Naive thymus-derived CD8-positive, alpha-beta T cell (primary cell): ENCODE measurements at places on chromosomes 2 and 18. TPM values are rescaled to one million over a fixed set of nuclear protein-coding genes. Genes with fewer than 3 reads are reported as not detected.

Gene TMEM247
- not detected for total RNA-seq

Gene SLC35F5
- 35.0 TPM for total RNA-seq

- no peaks in the 10 kb centered on the region for H3K36me3 ChIP-seq
- H3K4me1 ChIP-seq: no peaks in the 10 kb centered on the region
- H3K4me3 ChIP-seq: no peak overlapping the region
- H3K27ac ChIP-seq: no peak overlapping the region
- H3K27me3 ChIP-seq: no peaks in the 10 kb centered on the region
These were observed 103.9 kb upstream of the XIRP2 start for GRCh38 chr2:166784296-166784946.

DNA sequence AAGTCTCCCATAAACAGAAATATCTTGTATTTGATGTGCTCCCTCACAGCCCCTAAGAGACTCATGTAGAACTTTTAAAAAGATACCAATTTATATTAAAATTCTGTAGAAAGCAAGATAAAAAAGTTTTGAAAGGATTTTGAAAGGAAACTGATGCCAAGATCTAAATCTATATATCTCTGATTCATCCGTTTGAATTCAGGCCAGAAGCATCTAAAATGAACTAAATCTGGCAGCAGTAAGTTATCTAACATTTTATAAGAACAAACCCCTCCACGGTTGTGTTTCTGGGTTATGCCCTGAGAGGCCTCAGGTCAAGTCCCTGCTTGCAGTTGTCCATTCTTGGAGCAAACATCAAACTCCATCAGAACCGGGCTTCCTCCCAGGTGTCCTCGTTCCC is 165.8 kb downstream of the FBXO15 start:
- H3K27ac ChIP-seq: no peak overlapping the region
- H3K4me3 ChIP-seq: no peak overlapping the region

- H3K4me3 ChIP-seq: no peak overlapping the region
- no peaks in the 10 kb centered on the region for H3K4me1 ChIP-seq
- no peak for DNase-seq
- no peaks in the 10 kb centered on the region for H3K27me3 ChIP-seq
- no peak overlapping the region for H3K27ac ChIP-seq
- no peaks in the 10 kb centered on the region for H3K36me3 ChIP-seq
These were observed 60.8 kb upstream of the FAM136A start for GRCh38 chr2:70362661-70363060.

GRCh38 chr2:161078211-161078539 is 82.1 kb upstream of the TANK start:
- no peaks in the 10 kb centered on the region for H3K27me3 ChIP-seq
- H3K4me3 ChIP-seq: no peak overlapping the region
- peaks cover 20% of the 10 kb centered on the region for H3K4me1 ChIP-seq
- no peak for DNase-seq
- H3K27ac ChIP-seq: peak overlapping the region; percentile 72

- H3K27ac ChIP-seq: no peak overlapping the region
- DNase-seq: no peak
- peaks cover 8% of the 10 kb centered on the region for H3K36me3 ChIP-seq
- H3K4me3 ChIP-seq: no peak overlapping the region
- peaks cover 48% of the 10 kb centered on the region for H3K4me1 ChIP-seq
These were observed 29.8 kb downstream of the NFATC1 start for GRCh38 chr18:79425569-79425886.

GRCh38 chr2:182858671-182859070 is 7.8 kb downstream of the FRZB start:
- peaks cover 5% of the 10 kb centered on the region for H3K27me3 ChIP-seq
- H3K4me1 ChIP-seq: no peaks in the 10 kb centered on the region
- H3K4me3 ChIP-seq: no peak overlapping the region
- H3K27ac ChIP-seq: no peak overlapping the region

DNA sequence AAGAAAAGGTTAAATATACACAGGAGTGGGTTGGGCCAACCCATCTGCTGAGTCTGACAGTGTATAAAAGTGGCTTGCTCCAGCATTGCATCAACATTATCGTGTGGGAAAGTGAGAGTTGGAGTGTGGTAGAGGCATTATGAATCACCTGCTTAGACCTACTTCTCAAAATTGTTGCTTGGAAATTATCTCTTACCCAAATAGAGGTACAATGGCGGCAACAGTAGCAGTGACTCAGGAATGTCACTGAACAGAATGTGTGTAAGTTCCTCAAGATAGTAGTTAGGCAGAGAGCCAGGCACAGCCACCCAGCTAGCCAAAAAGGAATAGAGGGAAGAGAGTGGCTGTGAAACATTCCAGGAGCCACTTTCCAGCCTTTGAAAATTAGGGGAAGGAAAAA is 616.0 kb downstream of the NUP35 start:
- no peak for DNase-seq
- H3K27ac ChIP-seq: no peak overlapping the region
- no peak overlapping the region for H3K4me3 ChIP-seq
- H3K27me3 ChIP-seq: no peaks in the 10 kb centered on the region

DNA sequence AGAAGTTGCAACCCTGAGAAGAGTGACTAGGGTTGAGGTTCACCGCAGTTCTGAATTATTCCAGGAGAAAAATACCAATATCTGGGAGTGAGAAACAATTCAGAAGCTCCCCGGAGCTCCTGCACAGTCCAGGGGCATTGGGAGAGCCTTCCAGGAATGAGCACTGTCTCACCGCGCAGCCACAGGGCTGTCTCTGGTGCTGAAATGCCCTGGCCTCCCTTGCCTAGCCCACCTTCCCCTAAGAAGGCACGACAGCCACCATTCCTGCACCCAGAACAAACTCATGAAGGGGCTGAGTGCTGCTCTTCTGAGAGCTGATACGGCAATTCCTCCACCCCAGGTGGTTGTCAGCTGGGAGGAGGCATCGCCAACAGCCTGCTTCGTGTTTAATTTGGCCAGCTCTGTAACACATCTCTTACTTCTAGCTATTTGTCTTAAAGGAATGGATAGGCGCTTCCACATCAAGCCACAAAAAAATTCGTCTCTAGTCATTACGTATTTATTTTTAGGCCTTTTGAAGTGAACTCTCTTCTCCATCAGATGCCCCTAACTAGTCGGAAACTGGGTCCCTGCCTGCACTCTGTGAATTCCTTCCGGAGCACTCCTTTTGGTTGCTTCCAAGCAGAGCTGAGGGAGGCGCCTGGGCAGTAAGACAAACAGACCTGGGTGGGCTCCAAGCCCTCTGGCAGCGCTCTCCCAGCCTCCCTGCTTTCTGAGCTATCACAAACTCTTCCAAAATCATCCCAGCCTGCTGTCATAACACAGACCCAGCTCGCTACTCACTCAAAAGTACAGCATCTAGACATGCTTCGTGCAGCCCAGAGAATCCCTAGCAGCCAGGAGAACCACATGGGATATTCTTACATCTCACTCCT is 120.5 kb upstream of the CCDC68 start:
- no peak overlapping the region for H3K27ac ChIP-seq
- no peaks in the 10 kb centered on the region for H3K36me3 ChIP-seq
- no peaks in the 10 kb centered on the region for H3K4me1 ChIP-seq
- H3K27me3 ChIP-seq: peaks cover 11% of the 10 kb centered on the region
- DNase-seq: no peak
- no peak overlapping the region for H3K4me3 ChIP-seq

DNA sequence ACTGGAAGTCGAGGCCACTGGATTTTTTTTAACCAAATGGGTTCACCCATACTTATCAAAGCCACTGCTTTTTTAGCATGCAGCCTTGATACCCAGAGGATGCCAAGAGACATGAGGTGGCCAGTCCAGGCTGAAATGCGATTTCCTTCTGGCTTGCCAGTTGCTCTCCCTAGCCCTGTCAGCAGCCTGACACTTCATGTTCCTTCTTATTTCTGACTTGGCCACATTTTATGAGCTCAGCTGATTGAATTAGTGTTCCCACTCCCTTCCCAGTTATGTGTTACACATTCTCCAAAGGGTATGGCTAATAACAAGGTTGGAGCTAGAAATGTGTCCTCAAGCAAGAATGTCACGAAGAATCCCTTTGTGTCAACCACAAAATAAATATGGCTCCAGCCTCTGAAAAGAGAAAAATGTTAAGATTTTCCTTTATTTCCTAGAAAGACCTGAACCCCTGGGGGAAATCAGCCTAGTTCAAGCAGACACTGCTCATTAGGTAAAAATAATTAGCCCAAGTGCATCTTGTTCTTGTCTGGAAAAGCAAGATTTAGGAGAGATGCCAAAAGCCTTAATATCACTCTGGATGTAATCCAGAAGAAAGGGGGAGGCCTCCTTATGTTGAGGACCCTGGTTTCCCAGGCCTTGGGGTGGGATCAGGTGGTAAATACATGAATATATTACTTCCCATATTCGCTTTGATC is 121.7 kb upstream of the TACR1 start:
- no peak overlapping the region for H3K27ac ChIP-seq
- no peak overlapping the region for H3K4me3 ChIP-seq
- no peak for DNase-seq
- no peaks in the 10 kb centered on the region for H3K27me3 ChIP-seq
- H3K4me1 ChIP-seq: peaks cover 18% of the 10 kb centered on the region

- no peaks in the 10 kb centered on the region for H3K36me3 ChIP-seq
- no peak for DNase-seq
- no peak overlapping the region for H3K27ac ChIP-seq
- H3K27me3 ChIP-seq: peaks cover 16% of the 10 kb centered on the region
- no peak overlapping the region for H3K4me3 ChIP-seq
- peaks cover 10% of the 10 kb centered on the region for H3K4me1 ChIP-seq
These were observed 300.4 kb upstream of the TNP1 start for GRCh38 chr2:217160103-217160743.

DNA sequence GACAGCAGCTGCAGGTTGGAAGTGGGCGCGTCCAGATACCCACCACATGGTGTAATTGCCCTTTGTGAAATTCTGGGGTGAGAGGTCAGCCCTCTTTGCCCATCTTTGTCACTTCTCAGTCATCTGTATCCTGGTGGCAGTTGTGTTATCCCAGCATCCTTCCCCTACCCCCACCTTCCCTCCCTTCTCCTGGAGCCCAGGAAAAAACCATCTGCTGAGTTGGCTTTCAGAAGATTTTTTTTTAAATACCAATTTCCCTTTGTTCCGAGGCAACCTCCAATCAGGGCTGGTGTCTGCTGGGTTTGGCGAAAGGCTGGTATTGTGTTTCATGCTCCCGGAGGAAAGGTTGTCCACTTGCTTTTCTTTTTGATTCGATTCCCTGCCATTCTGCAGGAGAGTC is 35.2 kb downstream of the SETBP1 start:
- no peak overlapping the region for H3K4me3 ChIP-seq
- H3K4me1 ChIP-seq: peaks cover 18% of the 10 kb centered on the region
- H3K36me3 ChIP-seq: peaks cover 8% of the 10 kb centered on the region
- H3K27ac ChIP-seq: no peak overlapping the region
- DNase-seq: no peak
- no peaks in the 10 kb centered on the region for H3K27me3 ChIP-seq

DNA sequence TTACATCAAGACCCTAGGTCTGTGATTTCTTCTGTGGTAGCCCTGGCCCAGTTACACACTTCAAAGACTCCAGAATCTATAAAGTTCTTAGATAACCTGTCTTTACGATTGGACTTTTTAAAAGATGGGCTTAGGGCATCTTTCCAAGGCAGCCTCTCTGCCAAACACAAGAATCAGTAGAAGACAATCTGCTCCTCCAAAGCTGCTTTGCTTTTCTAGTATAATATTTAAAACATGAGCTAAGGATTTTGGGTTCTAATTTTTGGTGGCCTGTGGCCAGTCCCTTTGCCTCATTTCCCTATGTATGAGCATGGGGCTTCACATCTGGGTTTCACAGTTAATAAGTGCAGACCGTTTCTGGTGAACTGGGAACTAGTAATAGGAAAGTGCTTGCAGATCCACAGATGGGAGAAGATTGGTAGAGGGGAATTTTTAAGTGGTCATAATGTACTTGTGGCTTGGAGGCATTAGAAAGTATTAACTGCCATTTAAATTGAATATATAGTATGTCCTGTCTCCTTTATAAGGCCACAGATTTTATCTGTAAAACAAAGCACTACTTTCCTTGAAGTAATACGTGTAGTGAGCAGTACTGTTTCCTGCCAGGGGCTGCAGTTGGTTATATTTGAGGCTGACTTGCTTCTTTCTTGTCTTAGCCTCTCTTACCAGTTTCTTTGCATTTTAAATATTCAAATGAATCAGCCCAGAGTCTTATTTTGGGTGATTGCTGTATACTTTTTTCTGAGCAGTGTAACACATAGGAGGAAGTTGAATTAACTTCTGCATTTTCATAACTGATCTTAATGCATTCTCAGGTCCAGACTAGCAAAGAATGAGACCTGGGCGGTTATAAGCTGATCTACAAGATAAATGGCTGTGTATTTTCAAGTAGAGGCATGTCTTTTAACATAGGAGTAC is 1.5 kb downstream of the ARPC2 start:
- peaks cover 7% of the 10 kb centered on the region for H3K36me3 ChIP-seq
- peak overlapping the region; percentile 99 for H3K27ac ChIP-seq
- peak overlapping the region; percentile 96 for H3K4me3 ChIP-seq
- no peak for DNase-seq

DNA sequence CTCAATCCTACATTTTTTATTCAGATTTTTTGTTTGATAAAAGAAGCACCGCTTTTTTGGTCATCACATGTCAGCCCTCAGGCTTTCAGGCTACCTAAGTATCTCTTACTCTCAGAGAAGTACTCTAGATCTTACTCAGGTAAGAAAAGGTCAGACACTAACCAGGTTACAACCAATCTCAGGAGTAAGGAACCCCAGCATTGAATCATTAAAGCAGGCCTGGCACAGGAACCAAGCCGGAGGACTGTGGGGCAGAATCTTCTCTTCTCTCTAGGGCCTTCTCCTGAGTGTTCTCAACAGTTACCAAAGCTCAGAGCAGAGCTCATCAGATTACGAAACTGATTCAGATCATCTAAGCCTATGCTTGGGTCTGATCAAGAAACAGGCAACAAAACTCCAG is 28.2 kb downstream of the RBMS1 start:
- no peak for DNase-seq
- H3K4me1 ChIP-seq: peaks cover 28% of the 10 kb centered on the region
- no peak overlapping the region for H3K4me3 ChIP-seq

DNA sequence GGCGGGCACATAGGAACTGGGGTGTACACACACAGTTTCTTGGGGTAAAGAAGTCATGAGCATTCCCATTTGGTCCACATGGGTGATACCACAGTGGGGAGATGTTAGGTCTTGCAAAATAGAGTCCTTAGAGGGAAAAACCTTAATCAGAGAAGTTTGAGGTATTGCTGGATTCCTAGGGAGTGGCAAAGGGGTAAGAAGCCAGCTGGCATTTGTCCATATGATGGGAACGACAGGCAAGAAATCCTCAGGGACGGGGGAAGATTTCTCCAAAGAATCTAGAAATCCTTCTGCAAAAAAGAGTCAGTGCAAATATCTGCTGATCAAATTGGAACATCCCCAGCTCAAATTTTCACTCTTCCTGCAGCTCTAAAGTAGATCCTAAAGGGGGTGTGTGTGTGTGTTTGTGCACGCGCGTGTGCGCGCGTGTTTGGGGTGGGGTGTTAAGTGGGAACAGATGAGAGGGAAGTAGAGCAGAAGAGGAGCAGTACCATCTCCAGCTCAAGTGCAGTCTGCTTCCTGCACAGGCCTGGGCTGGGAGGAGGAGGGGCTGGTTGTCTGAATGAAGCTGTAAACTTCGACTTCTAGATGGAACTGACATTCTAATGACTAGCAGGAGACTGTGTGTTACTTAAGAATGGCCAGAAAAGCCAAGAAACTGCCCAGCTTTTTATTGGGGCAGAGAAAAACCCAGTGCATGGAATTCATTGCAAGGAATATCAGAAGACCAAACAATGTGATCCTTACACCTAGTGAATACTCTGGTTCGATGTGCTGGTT is 168.0 kb downstream of the SPP2 start:
- H3K4me3 ChIP-seq: no peak overlapping the region
- H3K27ac ChIP-seq: peak overlapping the region; percentile 17
- peak; percentile 5 for DNase-seq
- peaks cover 42% of the 10 kb centered on the region for H3K4me1 ChIP-seq
